ENCODE measurements at places on chromosomes 3 and 15.

GRCh38 chr3:166900866-166901577 lies 479.1 kb downstream of the ZBBX start:
- DNase-seq = peak; percentile 1

DNA sequence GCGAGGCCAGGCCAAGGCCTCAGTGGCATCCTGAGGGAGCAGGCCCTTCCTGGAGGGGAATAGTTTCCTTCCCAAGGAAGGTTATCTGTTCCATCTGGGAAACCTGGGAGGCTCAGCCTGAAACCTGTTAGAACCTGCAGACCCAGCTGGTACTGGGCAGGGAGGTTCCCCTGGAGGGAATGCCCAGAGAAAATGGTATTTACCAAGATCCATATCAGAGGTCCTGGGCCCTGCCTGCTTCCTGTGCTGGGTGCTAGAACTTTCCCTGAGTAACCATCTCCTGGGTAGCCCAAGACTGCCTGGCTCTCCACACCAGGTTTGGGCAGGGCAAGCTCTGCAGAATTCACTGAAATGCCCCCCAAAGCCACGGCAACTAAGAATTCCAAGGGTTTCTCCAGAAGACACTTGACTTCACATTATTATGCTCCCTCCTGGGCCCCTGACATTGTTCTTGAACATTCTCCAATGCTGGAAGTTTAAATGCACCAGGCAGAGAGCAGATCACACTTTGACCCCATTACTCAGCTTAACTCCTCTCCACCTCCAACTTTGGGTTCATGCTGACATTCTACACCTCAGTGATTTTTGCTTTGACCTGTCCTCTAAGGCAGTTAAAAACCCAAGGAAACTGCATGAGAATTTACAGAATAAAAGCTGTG lies 2.0 kb downstream of the CA12 start:
- no peak for DNase-seq

DNA sequence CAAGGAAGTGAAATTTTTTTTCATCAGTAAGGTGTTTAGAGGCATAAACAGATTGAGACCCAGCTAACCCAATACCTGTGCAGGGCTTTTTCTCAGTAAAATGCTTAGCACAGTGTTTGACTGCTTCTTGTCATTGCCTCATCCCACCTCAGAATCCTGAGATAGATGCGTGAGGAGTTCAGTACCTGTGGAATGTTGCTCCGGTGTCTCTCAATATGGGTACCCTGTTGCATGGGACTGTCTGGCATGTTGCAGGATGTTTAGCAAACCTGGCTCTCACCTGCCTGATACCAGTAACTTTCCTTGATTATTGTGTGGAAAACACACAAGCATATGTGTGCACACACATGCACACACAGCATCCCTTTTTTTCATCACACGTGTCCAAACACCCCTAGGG lies 128.4 kb downstream of the MCTP2 start:
- no peak for DNase-seq

DNA sequence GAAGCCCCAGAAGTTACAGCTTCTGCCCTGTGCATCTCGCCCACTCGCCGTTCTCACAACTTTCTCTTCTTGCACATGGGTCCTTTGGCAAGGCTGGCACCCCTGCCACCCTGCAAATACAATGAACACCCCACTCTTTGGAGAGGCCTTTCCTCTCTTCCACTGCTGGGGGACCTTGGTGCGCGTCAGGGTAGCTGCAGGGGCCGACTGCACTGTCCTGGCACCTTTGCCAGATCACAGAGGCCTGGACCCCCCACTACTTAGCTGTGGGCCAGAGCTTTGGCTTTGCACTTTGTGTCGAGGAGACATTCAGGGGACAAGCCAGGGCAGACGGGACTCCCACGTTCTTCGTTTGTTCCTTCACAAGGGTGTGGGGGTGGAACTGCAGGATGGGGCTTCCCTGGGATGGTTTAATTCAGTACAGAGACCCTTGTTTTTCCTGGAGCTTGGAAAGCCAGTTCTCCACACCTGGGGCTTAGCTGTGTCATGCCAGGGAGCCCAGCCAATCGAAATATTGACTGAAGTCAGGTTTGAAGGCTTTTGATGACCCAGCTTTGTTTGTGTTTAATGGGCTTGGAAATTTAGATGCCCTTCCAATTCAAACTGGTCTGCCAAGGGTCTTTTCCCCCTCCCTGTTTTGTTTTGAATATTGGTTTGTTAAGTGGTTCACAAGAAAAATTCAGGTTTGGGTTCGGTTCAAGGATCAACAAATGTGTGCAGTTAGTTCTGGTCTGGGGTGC lies 256.1 kb upstream of the TLE3 start:
- no peak for DNase-seq

DNA sequence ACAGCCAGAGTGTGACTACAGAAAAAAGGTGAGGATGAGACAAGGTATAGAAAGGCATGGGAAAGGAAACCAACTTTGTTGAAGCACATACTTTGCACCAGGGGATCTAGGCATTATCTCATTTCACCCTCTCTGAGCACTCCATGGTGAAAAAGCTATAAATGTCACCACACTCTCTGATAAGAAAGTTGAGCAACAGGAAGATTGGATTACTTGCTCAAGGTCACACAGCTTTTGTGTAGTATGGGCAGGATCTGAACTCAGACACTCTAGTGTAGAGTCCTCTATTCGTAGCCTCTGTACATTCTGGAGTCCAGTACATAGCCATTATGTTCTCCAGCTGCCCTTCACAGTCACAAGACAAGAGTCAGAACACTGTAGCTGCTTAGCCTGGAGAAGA lies 163.4 kb upstream of the SEMA6D start:
- DNase-seq = no peak

DNA sequence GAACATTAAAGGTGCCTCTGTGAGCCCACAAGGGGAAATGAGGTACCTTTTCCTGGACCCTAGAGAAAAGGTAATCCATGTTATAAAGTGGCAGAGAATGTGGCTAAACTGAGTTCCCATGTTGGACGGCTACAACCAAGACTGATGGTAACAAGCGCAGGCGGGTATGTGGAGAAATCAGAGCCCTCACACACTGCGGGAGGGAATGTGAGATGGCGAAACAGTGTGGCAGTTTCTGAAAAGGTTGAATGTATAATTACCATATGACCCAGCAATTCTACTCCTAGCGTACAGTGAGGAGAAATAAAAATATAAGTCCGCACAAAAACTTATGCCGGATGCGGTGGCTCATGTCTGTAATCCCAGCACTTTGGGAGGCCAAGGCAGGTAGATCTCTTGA lies 24.1 kb upstream of the SHISA5 start:
- no peak for DNase-seq

DNA sequence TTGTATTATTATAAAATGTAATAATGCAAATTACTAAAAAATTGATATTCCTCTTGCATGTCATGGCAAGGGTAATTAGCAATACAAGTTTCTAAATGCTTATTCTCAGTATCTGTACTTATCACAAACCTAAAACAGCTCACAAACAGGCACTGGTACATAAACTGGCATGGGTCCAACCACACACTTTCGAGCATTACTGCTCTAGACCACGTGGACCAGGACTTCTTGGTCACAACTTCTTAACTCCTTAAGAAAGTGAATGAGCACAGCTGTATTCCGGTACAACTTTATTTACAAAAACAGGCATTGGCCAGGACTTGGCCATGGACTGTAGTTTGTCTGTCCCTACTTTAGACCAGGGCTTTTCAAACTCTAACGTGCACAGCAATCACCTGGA lies 173.3 kb downstream of the SUCLG2 start:
- no peak for DNase-seq

- no peak for DNase-seq
Observed at GRCh38 chr15:79051941-79052731, 38.4 kb downstream of the RASGRF1 start.

GRCh38 chr15:63765338-63765737 lies 68.4 kb downstream of the HERC1 start:
- no peak for DNase-seq

DNA sequence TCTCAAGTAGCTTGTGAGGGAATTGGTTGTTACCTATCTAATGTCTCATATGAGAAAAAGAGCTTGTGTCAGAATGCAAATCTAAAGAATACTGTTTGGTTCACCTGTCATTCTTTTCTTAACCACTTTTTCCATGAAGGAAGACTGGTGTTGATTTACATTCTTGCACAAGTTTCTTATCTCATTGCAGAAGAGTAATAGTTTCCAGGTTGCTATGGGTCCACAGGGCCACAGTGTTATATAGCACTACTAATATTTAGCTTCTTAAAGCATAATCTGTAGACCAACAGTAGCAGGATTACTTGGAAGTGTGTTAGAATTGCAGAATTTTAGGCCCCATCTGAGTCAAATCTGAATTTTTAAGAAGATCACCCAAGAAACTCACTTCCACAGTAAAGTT lies 697.5 kb downstream of the GBE1 start:
- DNase-seq = no peak

DNA sequence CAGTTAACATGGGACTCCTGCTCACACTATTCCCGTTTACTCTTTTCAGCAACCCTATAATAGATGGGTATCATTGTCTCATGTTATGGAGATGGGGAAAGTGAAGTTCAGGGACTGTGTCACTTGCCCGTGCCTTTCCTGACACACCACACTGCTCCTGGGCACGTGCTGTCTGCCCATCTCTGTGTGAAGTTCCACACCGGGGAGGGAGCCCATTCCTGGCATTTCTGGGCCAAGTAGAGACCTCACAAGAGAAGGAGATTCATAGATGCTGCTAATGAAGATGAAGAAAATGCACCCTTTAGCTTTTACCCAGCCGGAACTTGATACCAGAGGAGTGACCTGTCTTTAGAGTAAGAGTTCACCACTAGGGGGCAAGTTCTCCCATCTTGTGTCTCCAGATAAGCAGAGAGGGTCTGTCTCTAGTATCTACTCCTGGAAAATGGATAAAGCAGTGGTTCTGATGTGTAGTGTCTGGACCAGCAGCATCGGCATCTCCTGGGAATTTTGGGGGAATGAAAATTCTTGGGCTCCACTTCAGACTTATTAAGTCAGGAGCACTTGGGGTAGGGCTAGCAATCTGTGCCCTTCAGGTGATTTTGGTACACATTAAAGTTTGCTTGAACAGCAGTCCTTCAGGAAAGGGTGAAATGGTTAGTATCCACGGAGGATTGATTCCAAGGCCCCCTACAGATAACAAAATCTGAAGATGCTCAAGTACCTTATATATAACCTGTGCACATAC lies 2.0 kb upstream of the TOPBP1 start:
- peak; percentile 61 for DNase-seq

DNA sequence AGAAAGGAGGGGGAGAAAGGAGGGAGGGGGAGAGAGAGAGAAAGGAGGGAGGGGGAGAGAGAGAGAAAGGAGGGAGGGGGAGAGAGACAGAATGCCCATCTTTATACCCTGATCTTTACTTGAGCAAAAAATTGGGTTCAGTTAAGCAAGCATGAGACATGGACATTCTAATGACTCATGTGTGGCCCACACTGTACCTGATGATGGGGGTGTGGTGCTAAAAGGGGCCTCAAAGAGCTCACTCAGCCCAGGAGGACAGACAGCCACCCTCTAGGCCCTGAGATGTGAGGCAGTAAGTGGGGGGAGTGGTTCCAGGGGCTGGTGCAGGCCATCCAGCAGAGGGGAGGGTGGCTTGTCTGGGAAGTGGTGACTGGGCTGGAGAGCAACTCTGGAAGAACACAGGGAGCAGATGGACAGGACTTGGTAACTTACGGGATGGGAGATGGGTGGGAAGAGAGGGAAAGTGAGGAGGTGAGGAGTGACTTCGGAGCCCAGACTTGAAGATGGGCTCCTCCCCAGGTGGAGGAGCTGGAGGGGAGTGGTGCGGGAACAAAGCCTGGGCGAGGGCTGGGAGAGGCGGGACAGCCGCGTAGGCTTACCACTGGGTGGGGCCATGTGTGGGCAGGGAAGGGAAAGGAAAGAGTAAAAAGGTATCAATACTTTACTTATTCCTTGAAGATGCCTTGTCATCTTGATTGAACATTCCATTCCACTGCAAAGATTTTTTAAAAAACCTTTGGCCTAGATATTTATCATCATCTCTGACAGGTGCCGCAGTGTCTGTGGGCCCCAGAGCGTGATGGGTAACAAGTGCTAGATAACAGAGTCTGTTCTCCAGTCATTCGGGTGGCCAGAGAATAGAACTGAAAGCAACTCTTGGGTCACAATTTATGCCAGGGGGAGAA lies 32.3 kb downstream of the TSPAN3 start:
- no peak for DNase-seq

DNA sequence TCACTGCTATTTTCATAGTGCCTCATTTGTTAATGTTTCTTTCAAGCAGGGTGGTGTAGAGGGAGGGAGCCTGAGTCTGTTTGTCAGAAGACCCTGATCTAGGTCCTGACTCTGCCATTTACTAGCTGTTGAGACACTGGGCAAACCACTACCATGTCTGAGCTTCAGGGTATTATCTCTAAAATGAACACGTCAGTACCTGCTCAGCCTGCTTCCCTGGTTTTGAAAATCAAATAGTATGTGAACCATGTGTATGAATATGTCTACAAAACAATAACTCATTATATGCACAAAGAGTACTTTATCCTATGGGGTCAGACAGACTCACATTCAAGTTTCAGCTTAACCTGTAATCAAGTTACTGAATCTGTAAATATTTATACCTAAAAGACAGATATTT lies 25.1 kb downstream of the SYNPR start:
- DNase-seq = no peak

GRCh38 chr3:139119331-139120025 lies 74.8 kb upstream of the PRR23C start:
- DNase-seq = no peak

GRCh38 chr15:45307230-45307924 lies 55.3 kb downstream of the SLC28A2 start:
- DNase-seq = peak; percentile 46

DNA sequence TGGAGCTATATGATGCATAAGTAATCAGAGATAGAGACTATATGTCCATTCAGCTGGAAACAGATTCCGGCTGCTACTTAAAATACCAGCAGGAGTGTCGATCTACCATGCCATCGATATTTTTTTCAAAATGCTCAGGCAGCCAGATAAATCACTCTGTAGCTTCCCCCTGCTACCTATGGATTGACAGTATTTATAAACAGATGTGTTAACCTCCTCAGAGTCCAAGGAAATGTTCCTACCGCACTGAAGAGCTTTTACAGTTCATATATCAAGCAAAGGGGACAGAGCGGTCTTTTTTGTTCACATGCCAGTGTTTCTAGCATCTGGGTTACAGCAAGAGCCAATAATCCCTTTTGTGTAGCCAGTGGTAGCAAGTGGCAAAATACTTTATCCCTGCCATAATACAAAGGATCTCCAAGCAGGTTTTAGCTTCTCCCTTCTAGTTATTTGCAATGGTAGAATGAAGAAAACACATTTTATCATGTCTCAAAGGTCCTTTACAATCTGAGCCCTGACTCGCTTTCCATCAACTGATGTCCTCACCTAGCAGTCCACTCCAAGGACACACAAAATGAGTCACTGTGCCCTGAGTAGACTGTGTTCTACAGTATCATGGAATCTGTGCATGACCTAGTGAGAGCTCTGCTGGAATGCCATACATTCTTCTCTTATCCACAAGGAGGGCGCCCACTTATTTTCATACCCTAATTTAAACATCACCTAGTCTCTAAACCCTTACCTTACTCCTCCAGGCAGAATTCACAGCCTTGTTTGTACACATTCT lies 507.0 kb downstream of the TBL1XR1 start:
- DNase-seq = peak; percentile 2

GRCh38 chr15:40650479-40650878 lies 44.5 kb upstream of the RAD51 start:
- DNase-seq = no peak

- DNase-seq = peak; percentile 79
Observed at GRCh38 chr3:187994221-187995042, 159.5 kb upstream of the LPP start.
